CD4-positive, alpha-beta T cell treated with Interleukin-15 for 1 hour (primary cell): ENCODE measurements at places on chromosomes 12 and 14.

DNA sequence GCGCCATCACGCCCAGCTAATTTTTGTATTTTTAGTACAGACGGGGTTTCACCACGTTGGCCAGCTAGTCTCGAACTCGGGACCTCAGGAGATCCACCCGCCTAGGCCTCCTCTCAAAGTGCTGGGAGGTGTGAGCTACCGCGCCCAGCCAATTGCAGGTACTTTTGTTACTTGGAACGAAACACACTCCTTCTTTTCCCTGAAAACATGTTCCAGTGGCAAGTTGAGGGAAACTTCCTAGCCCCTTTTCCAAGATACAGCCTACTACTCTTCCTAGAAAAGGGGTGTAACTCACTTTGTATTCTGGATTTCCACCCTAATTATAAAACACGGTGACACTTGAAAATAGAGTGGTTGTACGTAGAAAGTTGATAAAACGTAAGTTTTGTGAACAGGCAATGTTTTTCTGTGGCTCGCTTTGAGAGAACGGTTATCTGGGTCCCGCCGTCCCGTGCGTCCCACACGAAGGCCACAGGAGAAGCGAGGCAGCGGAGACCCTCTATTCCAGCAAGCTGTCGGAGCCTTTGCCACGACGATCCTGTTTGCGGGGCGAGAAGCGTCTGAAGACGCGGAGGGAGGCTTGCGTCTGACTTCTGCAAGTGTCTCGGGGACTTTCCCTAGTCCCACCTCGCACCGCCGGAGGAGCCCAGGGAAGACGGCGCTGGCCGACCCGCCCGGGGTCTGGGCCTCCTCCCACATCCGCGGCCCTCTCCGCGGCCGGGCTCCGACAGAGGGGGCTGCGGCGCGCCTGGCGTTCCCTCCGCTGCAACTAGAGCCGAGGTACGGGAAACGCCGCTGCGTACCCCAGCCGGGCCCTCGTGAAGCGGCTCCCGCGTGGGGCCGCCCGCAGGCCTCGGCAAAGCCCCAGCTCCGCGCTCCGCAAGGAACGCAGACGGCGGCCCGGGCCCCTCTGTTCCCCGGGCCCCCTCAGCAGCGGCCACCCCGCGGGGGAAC lies 745 bp downstream of the CDCA4 start:
- peak; percentile 66 for DNase-seq

GRCh38 chr12:12736759-12737676 lies 19.9 kb downstream of the CDKN1B start:
- DNase-seq, result peak; percentile 55

DNA sequence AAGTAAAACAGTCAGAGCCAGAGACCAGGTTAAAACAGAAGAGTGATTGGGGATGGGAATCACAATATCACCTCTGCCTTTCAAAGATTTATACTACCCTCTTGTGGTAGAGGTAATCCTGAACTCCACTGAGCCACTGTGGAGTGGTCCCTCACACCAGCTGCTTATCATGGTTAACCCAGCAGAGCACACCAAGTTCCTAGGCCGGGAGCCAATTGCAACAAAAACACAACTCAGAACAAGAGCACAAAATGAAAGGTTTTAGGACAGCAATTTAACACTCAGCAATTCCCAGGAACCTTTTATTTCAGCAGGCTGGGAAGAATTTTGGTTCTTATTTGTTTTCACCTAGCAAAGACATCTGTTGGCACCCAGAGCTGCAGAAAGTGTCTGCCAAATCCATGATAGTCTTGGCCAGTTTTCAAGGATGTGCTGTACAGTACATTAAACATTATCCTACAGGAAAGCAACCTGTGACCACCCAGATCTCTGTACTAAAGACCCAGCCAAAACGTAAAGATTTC lies 220.5 kb upstream of the ATXN7L3B start:
- DNase-seq, result no peak

DNA sequence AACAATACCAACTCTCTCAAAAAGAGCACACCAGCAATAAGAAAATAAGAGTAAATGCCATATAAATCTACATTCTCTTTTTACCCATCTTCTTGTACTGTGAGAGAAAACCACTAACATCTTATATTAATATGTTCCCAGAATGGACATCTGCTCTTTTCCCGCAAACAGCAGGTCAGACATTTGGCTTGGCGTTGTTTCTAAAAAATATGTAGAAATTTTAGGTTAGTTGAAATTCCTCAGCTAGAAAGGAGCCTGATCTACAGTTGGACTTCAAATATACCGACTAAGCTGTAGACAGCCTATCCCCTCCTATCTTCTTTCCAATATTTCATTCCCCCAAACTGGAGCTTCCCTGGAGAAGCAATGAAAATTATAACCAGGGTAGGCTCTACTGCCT lies 88.7 kb downstream of the PPP2R5E start:
- DNase-seq, result no peak

GRCh38 chr14:95364481-95365209 lies 44.9 kb upstream of the CLMN start:
- DNase-seq, result no peak

- DNase-seq, result no peak
These were observed 374.4 kb downstream of the NUAK1 start for GRCh38 chr12:105764216-105764835.

GRCh38 chr12:8127138-8127537 lies 3.7 kb downstream of the CLEC4A start:
- DNase-seq, result no peak

DNA sequence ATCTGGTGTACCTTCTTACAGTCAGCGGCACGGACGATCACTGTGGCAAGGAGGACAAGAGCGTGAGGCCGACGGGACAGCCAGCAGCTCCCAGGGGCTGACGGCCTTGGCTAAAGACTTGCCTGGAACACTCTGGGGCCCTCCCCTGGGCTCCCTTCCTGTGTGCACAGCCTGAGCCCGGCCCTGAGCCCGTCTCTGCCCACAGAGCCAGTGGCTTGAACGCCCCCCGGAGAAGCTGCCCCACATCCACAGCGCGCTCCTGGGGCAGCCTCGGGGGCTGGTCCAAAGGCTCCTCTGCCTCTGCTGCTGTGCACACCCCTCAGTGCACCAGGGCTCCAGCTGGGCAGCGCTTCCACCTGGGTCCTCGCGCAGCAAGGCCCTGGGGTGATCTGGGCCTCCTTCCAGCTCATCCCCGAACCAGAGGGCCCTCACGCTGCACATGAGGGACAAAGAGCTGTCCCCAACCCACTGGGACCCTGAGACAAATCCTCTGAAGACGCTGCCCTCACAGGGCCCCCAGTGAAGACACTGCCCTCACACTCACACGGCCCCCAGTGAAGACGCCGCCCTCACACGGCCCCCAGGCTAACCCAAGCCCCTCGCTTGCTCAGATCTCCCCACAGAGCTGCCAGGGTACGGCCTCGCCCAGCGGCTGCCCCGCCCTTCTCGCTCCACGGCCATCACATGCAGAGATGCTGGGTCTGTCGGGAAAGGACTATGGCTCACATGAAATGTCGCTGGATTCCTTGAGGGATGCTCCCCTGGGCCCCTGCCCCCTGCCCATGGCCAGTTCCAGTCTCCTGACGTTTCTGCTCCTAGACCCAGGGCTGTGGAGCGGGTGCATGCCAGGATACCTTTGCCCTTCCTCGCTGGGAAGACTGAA lies 22.2 kb downstream of the AMN start:
- no peak for DNase-seq

DNA sequence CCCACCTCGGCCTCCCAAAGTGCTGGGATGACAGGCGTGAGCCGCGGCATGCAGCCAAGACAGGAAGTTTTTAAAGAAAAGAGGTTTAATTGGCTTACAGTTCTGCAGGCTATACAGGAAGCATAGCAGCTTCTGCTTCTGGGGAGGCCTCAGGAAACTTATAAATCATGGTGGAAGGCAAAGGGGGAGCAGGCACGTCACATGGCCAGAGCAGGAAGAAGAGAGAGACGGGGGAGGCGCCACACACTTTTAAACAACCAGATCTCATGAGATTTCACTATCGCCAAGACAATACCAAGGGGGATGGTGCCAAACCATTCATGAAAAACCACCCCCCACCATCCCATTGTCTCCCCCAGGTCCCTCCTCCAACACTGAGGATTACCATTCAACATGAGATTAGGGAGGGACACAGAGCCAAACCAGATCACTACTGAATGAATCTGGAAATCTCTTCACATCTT lies 14.1 kb downstream of the CCDC63 start:
- DNase-seq, result peak; percentile 17

- no peak for DNase-seq
These were observed 22.8 kb downstream of the TMBIM6 start for GRCh38 chr12:49764126-49764525.

GRCh38 chr14:73713803-73714655 lies at the start of gene PNMA1:
TSS of gene PNMA1 (minus strand) at chr14:73714384. CDS start at chr14:73713639, 745 bp downstream.
- DNase-seq, result peak; percentile 88

DNA sequence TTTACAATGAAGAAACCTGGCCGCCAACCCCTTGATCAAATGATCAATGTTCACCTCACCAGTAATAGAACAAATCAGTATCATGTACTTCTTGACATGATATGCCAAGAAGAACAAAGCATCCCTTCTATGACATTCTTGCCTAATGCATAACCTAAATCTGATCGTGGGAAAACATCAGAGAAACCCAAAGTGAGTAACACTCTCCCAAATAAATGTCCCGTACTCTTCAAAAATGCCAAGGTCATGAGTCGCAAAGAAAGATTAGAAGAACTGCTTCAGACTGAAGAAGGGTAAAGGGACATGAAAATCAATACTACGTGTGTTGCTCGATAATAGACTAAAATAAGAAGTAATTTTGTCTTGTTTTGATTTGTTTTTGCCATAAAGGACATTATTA lies 11.4 kb upstream of the SLC25A3 start:
- DNase-seq, result no peak

DNA sequence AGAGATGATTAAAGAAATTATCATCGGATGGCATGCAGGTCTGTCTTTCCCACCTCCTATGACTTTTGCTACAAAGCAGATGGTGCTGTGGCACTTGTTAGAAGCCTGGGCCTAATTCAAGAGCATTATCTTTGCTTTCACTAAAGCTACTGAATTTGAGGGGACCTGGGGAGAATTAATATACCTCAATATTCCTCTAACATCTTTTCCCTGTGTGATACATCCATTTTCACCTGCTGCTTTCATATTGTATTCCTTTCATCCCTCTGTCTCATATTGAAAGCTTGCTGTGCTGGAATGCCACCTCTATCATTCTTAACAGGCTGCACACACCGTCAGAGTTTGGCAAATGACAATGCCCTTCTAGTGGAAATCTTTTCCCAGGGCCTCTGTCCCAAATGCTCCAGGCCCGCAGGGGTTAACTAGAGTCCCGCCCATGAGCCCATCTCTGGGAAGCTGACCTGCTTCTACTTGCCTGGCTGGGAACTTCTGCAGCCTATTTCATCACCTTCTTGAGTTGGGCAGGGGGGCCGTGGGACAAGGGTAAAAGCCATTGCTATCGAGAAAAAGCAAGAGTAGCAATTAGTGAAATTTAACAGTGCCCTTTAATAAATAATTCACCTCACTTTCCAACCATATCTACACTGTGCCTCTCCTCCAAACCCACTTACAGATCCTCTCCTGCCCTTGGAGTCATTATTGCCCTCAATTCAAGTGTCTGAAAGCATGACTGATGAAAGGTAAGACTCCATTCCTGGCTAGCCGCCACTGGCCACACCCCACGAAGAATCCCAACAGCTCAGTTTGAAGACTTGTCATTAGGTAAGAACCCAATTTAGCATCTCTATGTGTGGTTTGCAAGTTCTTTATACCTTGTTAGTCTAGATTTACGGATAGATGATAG lies 126.7 kb upstream of the BTG1 start:
- no peak for DNase-seq

- no peak for DNase-seq
These were observed 7.5 kb downstream of the IRAK4 start for GRCh38 chr12:43766291-43766690.

GRCh38 chr14:79965896-79966295 lies 245.4 kb downstream of the DIO2 start:
- no peak for DNase-seq

GRCh38 chr14:77859934-77860570 lies 60.1 kb downstream of the ADCK1 start:
- DNase-seq, result no peak

GRCh38 chr12:3973973-3974644 lies 100.9 kb upstream of the PARP11 start:
- no peak for DNase-seq

DNA sequence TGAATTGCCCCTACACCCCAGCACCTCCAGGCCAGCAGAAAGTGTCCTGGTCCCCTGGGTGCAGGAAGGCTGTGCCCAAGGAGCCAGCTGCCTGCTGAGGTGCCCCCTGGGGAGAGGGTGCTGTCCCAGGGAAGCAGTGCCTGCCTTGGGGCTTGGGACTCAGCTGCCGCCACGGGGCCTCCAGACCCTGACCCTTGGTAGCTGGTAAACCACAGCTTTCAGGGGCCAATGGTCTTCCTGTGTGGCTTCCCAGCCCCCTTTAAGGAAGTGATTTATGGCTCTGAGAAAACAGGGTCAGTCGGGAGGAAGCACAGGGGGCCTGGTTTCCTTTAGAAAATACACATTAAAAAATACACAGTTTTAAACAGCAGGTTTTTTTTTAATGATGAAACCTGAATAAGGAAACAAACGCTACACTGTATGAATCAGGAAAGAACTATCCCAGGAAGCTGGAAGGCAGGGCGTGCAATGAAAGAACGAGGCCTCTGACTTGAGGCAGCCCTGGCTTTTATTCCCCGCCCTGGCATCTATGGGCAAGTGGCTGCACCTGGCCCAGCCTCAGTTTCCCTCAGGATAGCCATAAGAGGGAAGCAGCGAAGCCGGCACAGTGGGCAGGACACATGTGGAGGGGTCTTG lies 40.6 kb upstream of the EML1 start:
- DNase-seq, result no peak

GRCh38 chr12:59077575-59078426 lies 157.5 kb upstream of the LRIG3 start:
- no peak for DNase-seq

GRCh38 chr12:2324387-2324786 lies 271.6 kb downstream of the CACNA1C start:
- no peak for DNase-seq

DNA sequence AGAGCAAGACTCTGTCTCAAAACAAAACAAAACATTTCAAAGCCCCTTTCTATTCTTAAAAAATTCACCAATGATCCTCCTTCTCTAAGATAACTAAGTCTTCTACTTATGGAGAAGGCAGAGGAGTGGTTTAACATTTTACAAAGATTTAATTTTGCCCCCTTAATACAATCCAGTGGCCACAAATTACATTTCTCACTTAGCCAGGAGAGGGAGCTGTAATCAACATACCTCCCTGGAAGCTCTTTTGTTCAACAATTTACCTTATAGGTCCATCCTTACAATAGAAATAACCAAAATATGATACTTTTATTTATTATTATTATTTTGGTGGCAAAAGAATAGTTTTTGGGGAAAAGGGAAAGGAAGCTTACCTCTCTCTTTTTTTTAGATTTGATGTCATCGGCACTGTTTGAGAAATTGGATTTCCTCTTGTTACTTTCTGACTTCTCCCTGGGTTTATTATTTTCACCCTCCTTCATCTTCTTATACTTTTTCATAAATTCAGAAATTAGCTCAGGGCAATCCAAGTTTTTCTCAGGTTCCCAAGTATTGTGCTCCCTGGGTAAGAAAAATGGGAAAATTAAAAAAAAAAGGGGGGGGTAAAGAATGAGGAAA lies 28.1 kb downstream of the CBX5 start:
- DNase-seq, result no peak

DNA sequence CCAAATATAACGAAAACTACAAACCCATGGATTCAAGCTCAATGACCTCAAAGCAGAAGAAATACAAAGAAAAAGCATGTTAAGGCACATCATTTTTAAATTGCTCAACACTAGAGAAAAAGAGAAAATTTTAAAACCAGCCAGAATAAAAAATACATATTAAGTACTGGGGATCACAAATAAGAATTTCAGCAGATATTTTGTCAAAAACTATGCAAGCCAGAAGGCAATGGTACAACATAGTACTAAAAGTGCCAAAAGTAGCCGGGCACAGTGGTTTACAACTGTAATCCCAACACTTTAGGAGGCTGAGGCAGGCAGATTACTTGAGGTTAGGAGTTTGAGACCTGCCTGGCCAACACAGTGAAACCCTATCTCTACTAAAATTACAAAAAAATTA lies 10.2 kb downstream of the SGPP1 start:
- no peak for DNase-seq
